Motor neuron (in vitro differentiated cells): ENCODE measurements at places on chromosomes 2 and 18. TPM values are rescaled to one million over a fixed set of nuclear protein-coding genes. Genes with fewer than 3 reads are reported as not detected.

PMAIP1 gene
- 20.8 and 30.8 TPM in 2 replicates for total RNA-seq

DNA sequence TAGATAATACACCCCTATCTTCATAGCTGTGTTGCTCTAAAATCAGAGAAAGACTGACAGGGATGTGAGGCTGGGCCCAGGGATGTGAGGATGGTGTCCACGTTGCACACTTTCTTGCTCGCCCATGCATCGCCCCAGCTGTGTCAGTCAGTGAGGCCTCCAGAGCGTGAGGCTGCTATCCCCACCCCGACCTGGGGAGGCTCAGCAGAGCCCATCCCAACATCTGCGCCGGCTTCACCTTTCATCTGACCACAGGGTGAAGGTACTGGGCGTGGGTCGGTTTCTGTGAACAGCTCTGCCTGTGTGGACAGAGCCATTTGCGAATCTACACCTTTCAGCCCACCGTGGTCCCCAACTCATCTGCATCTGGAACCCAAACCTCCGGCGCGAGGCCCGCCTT, 255.7 kb downstream of the HDAC4 start:
- no peak for ATAC-seq

GRCh38 chr18:13289481-13290205, 71.1 kb downstream of the LDLRAD4 start:
- ATAC-seq: no peak

DNA sequence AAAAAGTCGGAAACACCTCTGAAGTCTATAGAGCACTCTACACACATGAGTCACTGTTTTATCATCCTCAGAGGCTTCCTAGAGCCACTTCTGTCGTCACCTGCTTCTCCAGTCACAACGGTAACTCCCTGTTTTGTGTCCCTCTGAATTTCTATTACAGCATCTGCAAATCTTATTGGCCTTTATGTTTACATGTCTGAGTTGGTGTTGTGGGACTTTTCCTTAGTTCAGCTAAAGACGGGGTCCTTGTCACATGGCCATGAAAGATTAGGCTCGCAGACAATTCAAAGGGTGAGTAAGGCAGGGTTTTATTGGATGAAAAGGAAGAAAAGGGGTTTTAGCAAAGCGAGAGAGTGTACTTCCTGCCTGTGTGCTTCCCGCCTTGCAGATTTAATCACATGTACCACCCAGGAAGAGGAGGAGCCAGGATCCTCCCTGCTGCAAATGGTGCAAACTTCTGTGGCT, 185.6 kb downstream of the LPIN1 start:
- peak; percentile 38 for ATAC-seq

- ATAC-seq: no peak
These were observed 63.6 kb downstream of the RBMS1 start for GRCh38 chr2:160430001-160430344.
